Activated CD4-positive, alpha-beta T cell treated with anti-CD3 and anti-CD28 coated beads, Interleukin-2, amount 50 U/mL, for 48 hours (primary cell): ENCODE measurements at places on chromosomes 3 and 15.

GRCh38 chr15:58361273-58361759 is 70.5 kb upstream of the LIPC start:
- no peak for DNase-seq

- no peak for DNase-seq
Observed at GRCh38 chr3:110343376-110343775, 728.2 kb upstream of the NECTIN3 start.

DNA sequence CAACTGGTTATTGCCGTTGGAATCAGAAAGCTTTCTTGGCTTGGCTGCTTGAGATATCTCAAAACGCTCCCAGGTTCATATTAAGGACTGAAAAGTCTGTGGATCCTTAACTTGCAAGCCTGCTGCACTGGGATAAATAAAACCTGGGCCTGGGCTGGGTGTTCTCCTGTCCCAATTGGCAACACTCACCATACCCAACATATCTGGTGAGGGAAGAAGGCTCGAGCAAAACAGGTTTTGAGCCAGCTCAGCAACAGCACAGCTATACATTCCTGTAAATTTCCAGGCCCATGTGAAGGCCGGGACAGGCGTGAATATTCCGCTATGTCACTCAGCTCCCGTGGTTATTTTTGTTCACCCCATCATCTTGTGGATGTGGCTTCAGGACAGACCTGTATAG is 169.0 kb upstream of the BCL6 start:
- DNase-seq = no peak

DNA sequence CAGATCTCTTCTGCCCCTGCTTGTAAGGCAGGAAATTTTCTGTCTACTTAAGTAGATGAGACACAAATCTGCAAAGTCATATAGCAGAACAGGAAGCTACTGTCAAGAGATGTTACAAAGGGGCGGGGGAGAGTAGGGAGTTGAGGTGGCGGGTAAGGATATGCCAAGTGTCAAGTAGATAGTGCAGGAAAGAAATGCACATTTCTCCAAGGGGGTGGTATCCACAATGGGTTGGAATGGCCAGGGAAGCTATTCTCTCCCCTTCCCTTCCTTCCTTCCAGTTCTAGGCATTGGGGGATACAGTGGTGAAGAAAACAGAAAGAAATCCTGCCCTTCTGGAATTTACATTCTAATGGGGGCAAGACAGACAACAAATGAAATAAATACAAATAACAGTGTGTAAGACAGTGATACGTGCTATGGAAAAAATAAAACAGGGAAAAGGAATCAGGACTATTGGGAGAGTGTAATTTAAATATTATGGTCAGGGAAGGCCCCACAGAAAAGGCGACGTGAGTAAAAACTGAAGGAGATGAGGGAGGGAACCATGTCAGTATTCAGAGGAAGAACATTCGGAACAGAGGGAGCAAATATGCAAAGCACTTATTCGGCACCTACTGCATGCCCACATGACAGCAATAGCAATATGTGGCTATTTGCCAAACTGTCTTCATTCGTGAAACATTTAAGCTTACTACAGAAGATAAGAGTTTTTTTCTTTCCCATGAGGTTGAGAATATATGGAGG is 42.8 kb upstream of the RNU6-1 start:
- no peak for DNase-seq

- DNase-seq = no peak
Observed at GRCh38 chr3:69994919-69995318, 4.6 kb upstream of the SAMMSON start.
